Panc1 (cell line): ENCODE measurements at places on chromosomes 3 and 15. TPM values are rescaled to one million over a fixed set of nuclear protein-coding genes. Genes with fewer than 3 reads are reported as not detected.

GRCh38 chr15:90211440-90212143 is 10.5 kb downstream of the SEMA4B start:
- no peak for DNase-seq

Gene MAP6D1
- 7.9 TPM for total RNA-seq

GRCh38 chr15:63522225-63522578 is 17.8 kb downstream of the USP3 start:
- no peak for DNase-seq

GRCh38 chr15:45962733-45963132 is 327.9 kb downstream of the SQOR start:
- no peak for DNase-seq

Gene ARHGEF26
- 2.0 TPM for total RNA-seq

DNA sequence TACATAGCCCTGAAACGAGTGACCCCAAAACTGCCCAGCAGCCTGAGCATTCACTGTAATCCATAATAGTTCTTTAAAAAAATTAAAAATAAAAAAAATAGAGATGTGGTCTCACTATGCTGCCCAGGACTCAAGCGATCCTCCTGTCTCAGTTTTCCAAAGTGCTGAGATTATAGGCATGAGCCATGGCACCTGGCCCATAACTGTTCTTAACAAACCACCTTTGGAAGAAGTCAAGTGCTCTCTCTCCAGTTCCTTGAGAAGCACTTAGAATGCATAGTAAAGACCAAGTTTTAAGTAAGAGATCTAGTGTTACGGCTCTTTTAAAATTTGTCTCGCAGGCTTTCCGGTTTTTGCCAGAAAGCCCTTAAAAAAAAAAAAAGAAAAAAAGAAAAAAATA is 8.2 kb downstream of the CDC25A start:
- DNase-seq: no peak

Gene FMN1
- total RNA-seq: 3.9 TPM

Gene NUP210
- 36.8 TPM for total RNA-seq

Gene VPS13C
- total RNA-seq: 47.3 TPM

GRCh38 chr3:175307642-175308041 is 448.5 kb downstream of the NAALADL2 start:
- no peak for DNase-seq

Gene RARB
- not detected for total RNA-seq

DNA sequence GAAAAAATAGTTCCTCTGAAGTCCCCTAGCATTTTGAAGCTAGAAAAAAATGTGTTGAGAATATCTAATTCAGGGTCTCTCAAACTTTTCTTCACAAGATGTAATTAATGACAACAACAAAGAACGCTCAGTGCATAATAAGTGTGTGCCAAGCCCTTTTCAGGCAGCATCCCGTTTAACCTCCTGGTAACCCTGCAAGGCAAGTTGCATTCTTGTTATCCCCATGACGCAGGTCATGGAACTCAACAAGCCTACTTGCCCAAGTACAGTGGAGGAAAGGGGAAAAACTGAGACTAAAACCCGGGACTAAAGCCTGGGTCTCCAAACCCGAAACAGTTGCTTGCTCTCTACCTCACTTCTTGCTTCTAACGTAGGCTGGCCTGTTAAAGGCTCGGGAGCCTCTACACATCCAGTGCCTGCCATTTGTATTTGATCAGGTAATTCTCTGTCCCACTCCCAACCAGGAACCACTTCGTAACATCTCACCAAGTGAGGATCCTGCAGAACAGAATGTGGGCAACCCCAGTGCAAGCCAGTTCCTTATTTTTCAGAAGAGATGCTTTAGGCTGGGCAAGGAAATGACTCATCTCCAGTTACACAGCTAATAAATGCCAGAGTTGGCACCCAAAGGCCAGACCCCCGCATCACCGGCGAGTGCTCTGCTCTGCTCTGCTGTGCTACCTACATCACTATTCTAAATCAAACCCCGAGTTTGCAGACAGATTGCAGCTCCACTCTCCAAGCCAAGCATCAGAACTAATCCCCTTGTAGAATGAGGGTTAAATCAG is 28.3 kb downstream of the LMCD1 start:
- no peak for DNase-seq

- DNase-seq: no peak
Measured at GRCh38 chr3:135078283-135078682, 283.2 kb downstream of the EPHB1 start.

DNA sequence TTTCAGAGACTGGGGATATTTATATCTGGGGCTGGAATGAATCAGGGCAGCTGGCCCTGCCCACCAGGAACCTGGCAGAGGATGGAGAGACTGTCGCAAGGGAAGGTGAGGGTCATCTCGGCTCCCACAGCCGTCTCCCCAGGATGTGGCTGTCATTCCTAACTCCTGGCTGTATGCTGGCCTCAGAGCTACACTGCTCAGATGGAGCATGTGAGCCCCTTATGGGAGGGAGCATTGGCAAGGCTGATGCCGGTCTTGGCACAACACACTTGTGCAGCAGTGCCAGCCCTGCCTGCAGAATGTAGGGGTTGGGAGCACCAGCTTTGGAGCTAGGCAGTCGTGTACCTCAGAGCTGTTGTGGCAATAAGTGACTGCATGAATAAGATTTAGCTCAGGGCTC is 5.2 kb downstream of the RCCD1 start:
- DNase-seq: no peak

- no peak for DNase-seq
Measured at GRCh38 chr3:178562143-178562946, 26.1 kb downstream of the KCNMB2 start.

Gene LEKR1
- not detected for total RNA-seq

- DNase-seq: no peak
Measured at GRCh38 chr3:191492601-191493000, 31.6 kb downstream of the PYDC2 start.

Gene PCNP
- 165 TPM for total RNA-seq

Gene SEC22C
- total RNA-seq: 45.9 TPM
